Activated T-helper 17 cell treated with anti-CD3 and anti-CD28 coated beads, Interleukin-2, amount 50 U/mL, for 72 hours (primary cell): ENCODE measurements at places on chromosomes 2 and 18.

DNA sequence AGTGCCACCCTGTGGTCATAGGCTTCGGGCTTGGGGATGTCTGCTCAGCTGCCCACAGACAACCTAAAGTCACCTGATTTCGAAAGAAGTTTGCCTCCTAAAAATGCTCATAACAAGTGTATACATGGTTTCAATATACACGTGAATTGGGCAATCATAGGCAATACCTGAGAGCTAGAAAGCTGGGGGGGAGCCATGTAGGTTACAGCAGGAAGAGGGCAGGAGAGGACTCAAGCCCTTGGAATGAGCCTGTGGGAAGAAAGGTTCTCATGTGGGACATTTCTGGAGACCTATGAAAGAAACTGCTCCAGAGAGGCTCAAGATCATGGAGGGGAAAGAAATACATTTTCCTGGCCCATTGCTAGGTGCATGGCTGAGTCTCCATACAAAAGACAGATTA lies 109.7 kb downstream of the ACOXL start:
- no peak overlapping the region for H3K27ac ChIP-seq
- ATAC-seq, result no peak
- H3K27me3 ChIP-seq, result peaks cover 21% of the 10 kb centered on the region
- H3K36me3 ChIP-seq, result no peaks in the 10 kb centered on the region

DNA sequence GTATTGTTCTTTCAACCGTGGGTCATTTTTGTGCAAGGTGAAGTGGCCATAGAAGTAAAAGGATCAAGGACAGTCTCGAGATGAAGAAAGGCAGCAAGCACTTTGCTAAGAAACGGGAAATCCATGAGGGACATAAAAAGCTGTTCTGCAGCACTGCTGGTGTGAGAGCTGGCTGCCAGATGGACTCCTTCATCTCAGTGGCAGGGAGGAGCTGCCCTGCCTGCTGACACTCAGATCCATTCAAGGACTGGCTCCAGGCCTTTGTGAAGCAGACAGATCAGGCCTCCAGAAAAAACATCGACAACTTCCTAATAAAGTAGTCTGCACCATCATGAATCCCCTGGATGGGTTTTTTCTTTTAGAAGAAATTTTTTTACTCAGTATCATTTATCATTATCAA lies 29.5 kb downstream of the RMC1 start:
- peaks cover 100% of the 10 kb centered on the region for H3K36me3 ChIP-seq
- no peak overlapping the region for H3K27ac ChIP-seq
- no peak overlapping the region for H3K4me3 ChIP-seq
- H3K27me3 ChIP-seq, result no peaks in the 10 kb centered on the region
- ATAC-seq, result no peak
- peaks cover 7% of the 10 kb centered on the region for H3K4me1 ChIP-seq

DNA sequence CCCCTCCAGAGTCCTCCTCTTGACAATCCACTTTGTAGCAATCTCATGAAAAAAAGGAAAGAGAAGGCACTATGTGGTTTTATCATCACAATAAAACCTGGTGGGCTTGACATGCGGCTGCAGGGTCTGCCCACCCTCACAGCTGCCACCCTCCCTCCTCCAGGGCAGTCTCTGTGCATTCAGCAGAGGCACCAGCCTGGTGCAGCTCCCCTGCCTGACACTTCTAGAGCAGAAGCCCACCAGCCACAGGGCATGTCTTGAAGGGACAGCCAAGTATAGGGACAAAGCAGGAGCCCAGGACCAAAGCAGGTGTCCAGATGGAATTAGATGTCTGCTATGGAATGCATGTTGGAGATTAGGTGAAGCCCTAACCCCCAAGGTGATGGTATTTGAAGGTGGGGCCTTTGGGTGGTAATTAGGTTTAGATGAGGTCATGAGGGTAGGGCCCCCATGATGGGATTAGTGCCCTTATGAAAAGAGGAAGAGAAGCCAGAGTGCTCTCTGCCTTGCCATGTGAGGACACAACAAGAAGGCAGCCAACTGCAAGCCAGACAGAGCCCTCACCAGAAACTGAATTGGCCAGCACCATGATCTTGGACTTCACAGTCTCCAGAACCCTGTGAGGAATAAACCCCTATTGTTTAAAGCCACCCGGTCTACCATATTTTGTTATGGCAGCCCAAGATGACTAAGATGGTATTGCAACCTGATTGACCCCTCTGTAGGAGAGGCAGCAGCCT lies 86.9 kb downstream of the MCFD2 start:
- H3K27me3 ChIP-seq, result peaks cover 23% of the 10 kb centered on the region

- no peak overlapping the region for H3K27ac ChIP-seq
- no peaks in the 10 kb centered on the region for H3K36me3 ChIP-seq
- H3K4me3 ChIP-seq, result no peak overlapping the region
- ATAC-seq, result no peak
- no peaks in the 10 kb centered on the region for H3K4me1 ChIP-seq
Measured at GRCh38 chr2:65204461-65205210, 23.0 kb upstream of the ACTR2 start.

DNA sequence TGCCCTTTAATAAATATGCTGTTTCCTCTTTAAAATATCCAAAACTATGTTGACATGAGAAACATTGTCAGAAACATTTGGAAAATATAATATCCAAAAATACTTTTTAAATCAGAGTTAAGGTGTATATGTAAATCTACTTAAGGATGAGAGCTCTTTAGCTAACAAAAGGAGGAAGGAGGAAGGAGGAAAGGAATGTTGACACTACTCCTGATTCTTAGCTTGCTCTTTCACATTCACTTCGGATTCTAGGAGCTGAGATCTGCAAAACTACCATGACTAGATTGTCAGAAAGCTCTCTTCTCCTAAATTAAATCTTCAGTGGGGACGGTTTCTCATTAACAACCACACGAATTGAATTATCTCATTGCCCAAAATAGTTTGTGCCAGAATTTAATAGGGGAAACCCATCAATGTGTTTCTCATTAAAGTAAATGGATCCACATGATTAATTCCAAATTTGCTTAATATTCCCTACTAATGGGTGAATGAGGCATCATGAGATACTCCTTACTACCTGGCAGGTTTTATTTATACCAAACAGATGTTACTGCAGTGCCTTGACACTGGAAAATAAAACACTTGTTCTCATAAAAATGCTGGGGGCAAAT lies 509.1 kb downstream of the MBD2 start:
- no peak for ATAC-seq
- no peaks in the 10 kb centered on the region for H3K36me3 ChIP-seq
- H3K4me1 ChIP-seq, result no peaks in the 10 kb centered on the region
- no peak overlapping the region for H3K4me3 ChIP-seq

DNA sequence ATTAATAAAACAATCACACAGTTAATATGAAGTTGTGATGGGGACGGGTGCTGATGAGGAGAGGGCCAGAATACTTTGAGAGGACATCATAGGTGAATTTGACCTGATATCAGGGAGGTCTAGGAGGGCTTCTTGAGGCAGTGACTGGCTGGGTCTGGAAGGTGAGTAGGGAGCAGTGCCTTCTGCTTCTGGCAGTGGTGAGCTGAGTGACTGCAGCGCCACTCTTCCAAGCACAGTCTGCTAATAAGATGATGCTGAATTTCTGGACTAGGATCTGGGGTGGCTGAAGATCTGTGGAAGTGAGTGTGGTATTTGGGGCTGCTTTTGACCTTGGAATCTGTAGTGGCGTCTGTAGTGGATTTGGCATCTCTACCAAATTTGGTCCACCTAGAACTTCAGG lies 5.5 kb downstream of the DGKD start:
- peak overlapping the region; percentile 2 for H3K27ac ChIP-seq
- peaks cover 34% of the 10 kb centered on the region for H3K36me3 ChIP-seq
- peaks cover 33% of the 10 kb centered on the region for H3K4me1 ChIP-seq
- no peak for ATAC-seq

GRCh38 chr2:147515213-147515612 lies 329.6 kb upstream of the ACVR2A start:
- no peak for ATAC-seq
- H3K4me1 ChIP-seq, result no peaks in the 10 kb centered on the region
- no peak overlapping the region for H3K27ac ChIP-seq
- no peak overlapping the region for H3K4me3 ChIP-seq
- H3K36me3 ChIP-seq, result no peaks in the 10 kb centered on the region

- H3K27ac ChIP-seq, result no peak overlapping the region
Measured at GRCh38 chr2:111042772-111043771, 77.6 kb upstream of the BCL2L11 start.

- H3K27me3 ChIP-seq, result peaks cover 9% of the 10 kb centered on the region
- no peaks in the 10 kb centered on the region for H3K4me1 ChIP-seq
- no peak for ATAC-seq
- no peaks in the 10 kb centered on the region for H3K36me3 ChIP-seq
- H3K4me3 ChIP-seq, result no peak overlapping the region
- H3K27ac ChIP-seq, result no peak overlapping the region
Measured at GRCh38 chr18:35912332-35912731, 60.1 kb upstream of the RMP24 start.

GRCh38 chr2:176128982-176129796 lies at the start of gene HOXD8:
Gene HOXD8 (plus strand): TSS chr2:176129705. CDS start chr2:176130367, 662 bp downstream.
- H3K27me3 ChIP-seq, result peaks cover 75% of the 10 kb centered on the region
- ATAC-seq, result no peak
- H3K36me3 ChIP-seq, result peaks cover 23% of the 10 kb centered on the region
- no peak within 1 kb of the TSS for H3K27ac ChIP-seq
- peak within 1 kb of the TSS; percentile 75 for H3K4me3 ChIP-seq
- H3K4me1 ChIP-seq, result peaks cover 4% of the 10 kb centered on the region

DNA sequence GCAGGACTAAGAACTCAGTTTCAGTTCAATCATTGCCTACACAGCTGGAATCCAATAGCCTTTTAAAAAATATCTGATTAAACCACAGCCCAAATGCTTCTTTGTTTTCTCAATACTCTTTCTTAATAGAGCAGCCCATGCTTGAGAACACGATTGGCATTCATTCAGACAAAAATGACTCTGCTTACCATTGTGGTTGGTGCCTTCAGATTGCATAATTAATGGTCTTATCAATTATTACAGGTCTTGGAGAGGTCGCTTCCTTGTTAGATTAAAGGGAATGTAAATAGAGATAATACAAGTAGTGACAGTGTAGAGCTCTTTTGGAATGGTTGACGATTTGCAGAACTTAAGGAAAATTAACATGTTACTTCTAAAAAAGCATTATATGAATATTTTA lies 107.2 kb downstream of the RNF152 start:
- H3K27me3 ChIP-seq, result no peaks in the 10 kb centered on the region
- no peak overlapping the region for H3K4me3 ChIP-seq
- H3K27ac ChIP-seq, result no peak overlapping the region
- ATAC-seq, result no peak
- no peaks in the 10 kb centered on the region for H3K36me3 ChIP-seq

GRCh38 chr2:201343559-201343958 lies 13.6 kb downstream of the FLACC1 start:
- no peak for ATAC-seq
- H3K36me3 ChIP-seq, result peaks cover 16% of the 10 kb centered on the region
- H3K4me1 ChIP-seq, result peaks cover 4% of the 10 kb centered on the region
- H3K4me3 ChIP-seq, result no peak overlapping the region
- no peak overlapping the region for H3K27ac ChIP-seq
- H3K27me3 ChIP-seq, result no peaks in the 10 kb centered on the region

DNA sequence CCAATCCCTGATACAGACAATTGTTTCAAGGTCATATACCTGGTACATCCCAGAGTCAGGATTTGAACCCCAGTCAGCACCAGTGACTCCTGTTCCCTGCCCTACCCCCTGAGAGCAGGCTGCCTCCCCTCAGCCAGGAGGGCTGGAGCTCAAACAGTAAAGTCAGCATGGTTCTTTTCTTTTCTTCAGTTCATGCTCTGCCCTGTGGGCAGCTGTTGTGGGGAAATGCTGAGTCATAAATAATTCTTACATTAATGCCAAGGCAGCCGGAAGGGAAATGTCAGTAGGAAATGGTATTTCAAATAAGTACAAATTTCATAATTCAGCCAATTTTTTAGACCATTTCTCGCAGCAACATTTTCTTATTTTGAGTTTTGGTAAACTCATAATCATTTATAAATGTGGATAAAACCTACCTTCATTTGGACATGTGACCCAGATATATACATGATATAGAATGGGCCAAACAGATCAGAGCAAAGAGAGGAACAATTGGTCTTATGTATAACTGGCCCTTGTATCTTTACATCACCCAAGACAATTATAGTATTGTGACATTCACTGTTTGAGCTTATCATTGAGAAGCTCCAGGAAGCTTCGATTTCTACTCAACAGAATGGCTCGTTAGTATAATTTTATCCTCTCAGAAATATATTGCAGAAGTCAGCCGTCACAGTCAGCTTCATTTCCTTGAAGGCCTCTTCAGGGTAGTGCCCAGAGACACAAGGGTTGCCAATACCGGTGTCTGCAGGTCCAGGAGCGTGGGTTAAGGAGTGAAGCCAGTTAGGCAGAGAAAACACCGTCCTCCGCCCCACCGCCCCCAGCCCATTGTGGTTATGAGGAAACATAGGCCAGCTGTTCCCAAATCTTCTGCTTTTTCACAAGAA lies 28.0 kb upstream of the SCYGR1 start:
- peaks cover 27% of the 10 kb centered on the region for H3K4me1 ChIP-seq
- H3K4me3 ChIP-seq, result peak overlapping the region; percentile 37
- no peak for ATAC-seq
- peak overlapping the region; percentile 81 for H3K27ac ChIP-seq

- peak overlapping the region; percentile 87 for H3K4me3 ChIP-seq
- H3K27me3 ChIP-seq, result no peaks in the 10 kb centered on the region
- peak; percentile 78 for ATAC-seq
- peaks cover 6% of the 10 kb centered on the region for H3K36me3 ChIP-seq
- H3K4me1 ChIP-seq, result peaks cover 25% of the 10 kb centered on the region
Measured at GRCh38 chr2:70103531-70104061, 16.3 kb downstream of the PCBP1 start.

GRCh38 chr2:134379293-134379692 lies 125.4 kb downstream of the MGAT5 start:
- H3K36me3 ChIP-seq, result peaks cover 78% of the 10 kb centered on the region
- ATAC-seq, result no peak
- H3K4me1 ChIP-seq, result peaks cover 18% of the 10 kb centered on the region
- no peak overlapping the region for H3K4me3 ChIP-seq
- peak overlapping the region; percentile 74 for H3K27ac ChIP-seq
- no peaks in the 10 kb centered on the region for H3K27me3 ChIP-seq

DNA sequence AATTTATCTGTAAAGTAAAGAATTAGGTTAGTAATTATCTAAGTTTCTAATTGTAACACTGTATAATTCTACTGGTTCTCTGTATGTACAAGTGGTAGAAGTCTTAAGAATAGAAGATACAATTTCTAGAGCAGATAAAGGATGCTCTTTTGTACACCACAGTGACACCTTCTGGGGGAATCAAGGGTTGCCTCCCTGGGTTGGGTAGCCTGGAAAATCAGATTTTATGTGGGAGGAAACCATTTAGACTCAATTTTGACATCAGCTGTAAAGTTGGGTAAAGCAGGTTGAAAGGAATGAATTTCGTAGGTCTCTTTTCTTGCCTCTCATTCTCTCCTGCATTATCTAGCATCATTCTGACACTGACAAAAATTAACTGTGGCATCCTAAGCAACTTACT lies 354.8 kb downstream of the DCC start:
- no peaks in the 10 kb centered on the region for H3K4me1 ChIP-seq
- H3K4me3 ChIP-seq, result no peak overlapping the region
- no peaks in the 10 kb centered on the region for H3K36me3 ChIP-seq
- no peak overlapping the region for H3K27ac ChIP-seq
- H3K27me3 ChIP-seq, result no peaks in the 10 kb centered on the region

GRCh38 chr2:165645930-165646831 lies 147.9 kb downstream of the GALNT3 start:
- H3K4me1 ChIP-seq, result no peaks in the 10 kb centered on the region
- no peak overlapping the region for H3K27ac ChIP-seq
- H3K4me3 ChIP-seq, result no peak overlapping the region
- peaks cover 4% of the 10 kb centered on the region for H3K27me3 ChIP-seq
